Panc1 (cell line): ENCODE measurements at places on chromosomes 1 and 21. TPM values are rescaled to one million over a fixed set of nuclear protein-coding genes. Genes with fewer than 3 reads are reported as not detected.

DNA sequence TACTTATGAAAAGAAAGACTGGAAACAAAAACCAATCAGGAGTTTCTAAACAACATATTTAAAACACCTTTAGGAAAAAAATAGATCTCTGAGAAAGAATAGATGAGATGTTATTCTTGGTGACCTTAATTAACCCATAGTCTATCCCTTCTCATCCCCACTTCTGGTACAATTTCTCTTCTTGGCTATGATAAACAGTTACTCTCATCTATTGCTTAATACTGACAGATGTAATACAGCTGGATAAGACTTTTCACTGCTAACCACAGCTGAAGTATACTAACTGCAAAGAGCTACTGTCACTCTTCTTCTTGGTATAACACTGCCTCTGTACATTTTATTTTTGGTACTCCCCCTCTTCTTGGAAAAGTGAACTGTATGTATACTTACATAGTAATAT, 15.2 kb downstream of the EXTL2 start:
- no peak for DNase-seq

ASAP3 gene
- 17.9 TPM for total RNA-seq

GRCh38 chr21:42780617-42781016, 98.7 kb downstream of the WDR4 start:
- DNase-seq: no peak

RGS8 gene
- total RNA-seq: not detected

DNA sequence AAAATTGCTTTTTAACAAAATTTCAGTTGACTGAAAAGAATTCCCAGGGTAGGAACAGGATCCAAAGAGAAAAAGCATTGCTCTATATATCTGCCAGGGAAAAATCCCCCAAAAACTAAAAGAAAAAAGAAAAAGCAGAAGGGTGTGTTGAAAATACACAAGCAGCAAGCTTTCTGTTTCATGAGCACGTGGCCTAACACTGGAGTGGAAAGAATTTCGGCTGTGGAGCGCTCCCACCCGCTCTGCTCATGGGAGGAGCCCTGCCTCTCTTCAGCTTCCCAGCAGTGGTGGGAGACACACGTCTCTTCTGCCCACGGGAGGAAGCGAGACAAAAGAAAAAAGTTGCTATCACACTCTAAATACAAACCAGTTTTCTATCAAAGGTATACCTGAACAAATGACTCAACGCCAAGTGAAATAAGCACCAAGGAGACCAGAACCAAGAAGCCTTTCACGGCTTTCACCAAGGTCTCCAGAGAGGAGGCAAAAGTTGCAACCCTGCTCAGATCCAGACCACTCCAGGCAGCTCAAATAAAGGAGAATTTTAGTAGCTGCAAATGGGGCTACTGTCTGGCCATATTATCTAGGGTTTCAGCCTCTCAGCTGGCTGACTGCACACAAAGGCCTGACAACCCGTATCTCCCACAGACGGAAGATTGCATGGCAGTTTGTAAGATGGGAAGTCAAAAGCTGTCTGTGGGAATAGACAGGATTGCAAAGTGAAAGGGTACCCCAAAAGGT, 29.5 kb upstream of the ZNF496 start:
- no peak for DNase-seq

SLC25A33 gene
- 13.4 TPM for total RNA-seq

MXRA8 gene
- 96.0 TPM for total RNA-seq

DNA sequence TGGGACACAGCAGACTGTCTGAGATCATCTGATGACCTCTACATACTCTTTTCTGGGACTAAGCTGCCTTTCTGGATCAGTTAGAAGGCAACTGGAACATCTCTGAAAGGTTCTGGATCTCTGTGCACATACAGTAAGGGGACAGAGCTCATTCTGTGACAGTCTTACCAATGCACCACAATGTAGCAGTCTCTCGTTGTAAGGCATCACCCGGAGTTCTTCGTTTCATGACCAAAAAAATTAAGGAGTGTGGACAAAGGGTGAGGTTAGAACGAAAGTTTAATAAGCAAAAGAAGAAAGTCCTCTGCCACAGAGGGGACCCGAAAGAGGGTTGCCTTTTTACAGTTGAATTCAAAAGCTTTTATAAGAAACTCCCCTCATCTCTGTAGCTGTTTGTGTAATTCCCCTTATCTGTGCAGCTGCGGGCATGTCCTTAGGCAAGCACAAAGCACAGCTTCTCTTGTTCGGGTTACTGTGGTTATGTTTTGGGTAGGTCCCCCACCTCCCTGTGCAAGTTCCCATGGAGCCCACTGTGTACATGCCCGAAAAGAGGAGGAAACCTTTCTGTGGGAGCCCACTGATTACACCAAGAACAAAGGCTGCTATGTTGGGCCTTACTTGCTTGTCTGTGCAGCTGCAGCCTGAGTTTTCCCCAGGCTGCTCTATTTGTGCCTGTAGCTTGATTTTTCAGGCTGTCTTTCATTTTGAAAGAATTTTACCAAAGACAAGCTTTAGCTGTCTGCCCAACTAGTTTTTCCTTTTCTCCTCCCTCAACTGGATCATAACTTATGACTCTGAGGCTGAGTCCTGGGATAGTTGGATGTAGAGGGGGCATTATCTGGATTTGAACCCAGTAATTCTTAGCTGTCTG, 53.1 kb upstream of the CACNA1E start:
- DNase-seq: no peak

- DNase-seq: no peak
These were observed at the start of gene CD101 for GRCh38 chr1:117001254-117001927. TSS of gene CD101 (plus strand) at chr1:117001760. CDS start at chr1:117001818, 58 bp downstream.

DNA sequence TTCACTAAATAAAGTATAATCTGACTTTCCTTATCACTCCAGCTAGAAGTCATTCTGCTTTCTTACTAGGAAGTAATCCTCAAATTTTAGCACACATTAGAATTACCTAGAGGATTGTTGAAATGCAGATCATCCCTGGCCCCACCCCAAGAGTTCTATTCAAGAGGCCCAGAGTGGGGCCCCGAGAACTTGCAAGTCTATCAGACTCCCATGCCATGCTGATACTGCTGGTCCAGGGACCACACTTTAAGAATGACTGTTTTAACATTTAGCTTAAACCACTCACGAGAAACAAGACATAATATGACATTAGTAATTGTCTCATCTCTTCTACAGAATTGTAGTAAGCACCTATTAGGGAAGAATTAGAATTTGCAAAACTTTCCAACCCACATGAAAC, 7.7 kb upstream of the SYNJ1 start:
- DNase-seq: no peak

MCOLN3 gene
- total RNA-seq: 14.2 TPM

- DNase-seq: no peak
These were observed 60.9 kb downstream of the CD2 start for GRCh38 chr1:116814926-116815723.

DNA sequence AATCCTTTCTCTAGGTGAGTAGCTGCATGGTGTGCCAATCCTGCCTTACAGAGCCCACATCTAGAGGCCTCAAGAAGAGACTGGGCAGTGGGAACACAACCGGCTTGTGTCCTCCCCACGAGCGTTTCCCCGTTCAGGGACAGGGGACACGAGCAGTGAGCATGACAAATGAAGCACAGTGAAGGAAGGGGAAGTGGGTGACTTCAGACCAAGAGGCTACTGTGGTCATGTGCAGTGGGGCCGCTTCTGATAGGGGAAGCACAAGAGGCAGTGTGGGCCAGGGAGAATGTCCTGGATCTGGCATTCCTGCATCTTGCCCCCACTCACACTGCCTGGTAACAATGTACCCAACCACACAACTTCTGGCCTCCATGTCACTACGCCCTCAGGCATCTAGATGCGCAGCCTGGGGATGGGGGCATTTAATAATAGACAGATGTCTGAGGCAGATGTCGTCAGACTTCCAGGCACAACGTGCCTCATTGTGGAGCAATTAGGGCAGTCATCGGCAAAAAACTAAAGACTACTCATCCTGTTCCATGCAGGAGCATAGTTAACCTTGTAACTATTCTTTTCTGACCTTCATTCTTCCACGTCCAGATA, 155.6 kb upstream of the NBPF11 start:
- DNase-seq: no peak

DNA sequence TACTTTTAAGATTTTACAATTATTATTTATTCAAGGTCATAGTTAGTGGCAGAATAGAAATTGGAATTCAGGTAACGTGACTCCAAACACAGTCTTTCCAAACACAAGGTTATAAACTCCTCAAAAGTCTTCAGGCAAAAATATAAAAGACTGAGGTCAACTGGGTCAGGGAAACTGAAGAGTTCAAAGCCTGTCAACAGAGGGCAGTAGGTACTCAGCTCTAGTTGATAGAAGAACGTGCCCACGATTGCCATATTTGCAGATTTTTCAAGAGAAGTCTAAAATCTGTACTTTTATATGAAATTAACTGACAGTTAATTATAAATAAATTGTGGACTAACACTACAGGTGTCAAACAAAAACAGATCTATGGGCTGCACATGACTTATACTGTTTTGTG, 135.0 kb downstream of the LHX4 start:
- no peak for DNase-seq

SH2D2A gene
- total RNA-seq: 0.69 TPM

HJV gene
- total RNA-seq: not detected

DNA sequence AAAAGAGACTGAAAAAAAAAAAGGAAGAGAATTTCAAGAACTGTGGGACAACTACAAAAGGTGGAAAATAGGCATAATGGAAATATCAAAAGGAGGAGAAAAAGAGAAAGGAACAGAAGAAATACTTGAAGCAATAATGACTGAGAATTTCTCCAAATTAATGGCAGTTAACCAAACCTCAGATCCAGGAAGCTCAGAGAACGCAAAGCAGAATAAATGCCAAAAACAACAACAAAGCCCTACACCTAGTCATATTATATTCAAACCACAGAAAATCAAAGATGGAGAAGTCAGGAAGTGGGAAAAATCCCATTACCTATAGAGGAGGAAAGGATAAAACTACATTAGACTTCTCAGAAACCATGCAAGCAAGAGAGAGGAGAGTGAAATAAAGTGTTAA, 20.7 kb upstream of the AHCYL1 start:
- DNase-seq: no peak

WNT3A gene
- not detected for total RNA-seq

DNA sequence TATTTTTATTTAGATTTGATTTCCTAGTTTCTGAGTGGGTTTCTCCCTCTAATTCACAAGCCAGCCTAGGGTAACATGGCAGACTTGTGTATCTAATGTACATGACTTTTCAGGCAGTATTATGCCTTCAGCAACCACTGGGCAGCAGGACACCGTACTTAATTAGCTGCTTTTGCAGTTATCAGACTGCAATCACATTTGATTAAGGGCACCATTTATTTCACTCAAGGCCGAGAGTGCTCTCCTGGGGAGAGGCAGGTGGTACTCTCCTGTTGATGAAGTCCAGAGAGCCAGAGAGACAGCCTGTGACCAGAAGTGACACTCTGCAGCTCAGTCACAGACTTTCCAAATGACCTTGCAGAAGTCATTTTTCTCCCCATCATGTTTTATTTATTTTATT, 18.7 kb downstream of the CYYR1 start:
- no peak for DNase-seq

SPRR1B gene
- total RNA-seq: not detected

RNF186 gene
- not detected for total RNA-seq

DNA sequence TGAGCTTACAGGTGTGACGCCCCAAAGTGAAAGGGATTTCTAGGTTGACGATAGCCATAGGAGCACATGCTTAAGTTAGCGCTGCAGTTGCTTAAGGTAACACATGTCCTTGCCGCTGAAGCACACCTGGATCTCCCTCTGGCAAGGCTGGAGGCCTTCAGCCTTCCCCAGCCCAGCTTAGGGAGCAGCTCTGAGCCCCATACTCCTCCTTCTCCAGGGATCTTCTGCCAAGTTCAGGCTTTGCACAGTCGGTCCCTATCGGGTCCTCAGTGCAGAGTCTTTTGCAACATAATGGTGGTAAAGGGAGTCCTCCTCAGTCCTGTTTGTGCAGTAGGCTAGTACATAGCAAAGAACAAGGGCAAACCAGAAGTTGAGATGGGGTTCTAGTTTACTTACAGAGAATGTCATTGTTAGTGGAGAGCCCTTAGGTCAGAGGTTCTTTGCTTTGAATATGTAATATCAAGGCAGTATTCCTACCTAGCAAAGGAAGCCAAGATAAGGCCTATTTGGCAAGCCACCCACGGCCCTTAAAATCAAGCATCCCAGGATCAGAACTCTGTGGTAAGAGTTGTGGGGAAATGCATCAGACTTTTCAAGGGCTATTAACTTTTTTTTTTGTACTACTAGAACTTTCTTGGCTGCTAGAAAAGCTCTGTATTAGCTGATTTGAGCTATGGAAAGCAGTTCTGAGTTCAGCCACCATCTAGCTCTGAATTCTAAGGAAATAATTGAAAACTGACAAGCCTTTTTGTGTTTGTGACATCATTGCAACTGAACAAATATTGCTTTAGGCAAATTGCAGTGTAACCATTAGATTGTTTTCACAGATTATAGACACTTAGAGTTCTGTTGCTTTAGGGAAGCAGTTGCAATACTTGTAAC, 1.4 kb downstream of the EVA1C start:
- no peak for DNase-seq

GRCh38 chr1:26097696-26098095, 13.9 kb upstream of the PDIK1L start:
- DNase-seq: no peak

RUNX3 gene
- 0.10 TPM for total RNA-seq

- DNase-seq: no peak
These were observed 18.6 kb upstream of the LDLRAP1 start for GRCh38 chr1:25524568-25525360.

DNA sequence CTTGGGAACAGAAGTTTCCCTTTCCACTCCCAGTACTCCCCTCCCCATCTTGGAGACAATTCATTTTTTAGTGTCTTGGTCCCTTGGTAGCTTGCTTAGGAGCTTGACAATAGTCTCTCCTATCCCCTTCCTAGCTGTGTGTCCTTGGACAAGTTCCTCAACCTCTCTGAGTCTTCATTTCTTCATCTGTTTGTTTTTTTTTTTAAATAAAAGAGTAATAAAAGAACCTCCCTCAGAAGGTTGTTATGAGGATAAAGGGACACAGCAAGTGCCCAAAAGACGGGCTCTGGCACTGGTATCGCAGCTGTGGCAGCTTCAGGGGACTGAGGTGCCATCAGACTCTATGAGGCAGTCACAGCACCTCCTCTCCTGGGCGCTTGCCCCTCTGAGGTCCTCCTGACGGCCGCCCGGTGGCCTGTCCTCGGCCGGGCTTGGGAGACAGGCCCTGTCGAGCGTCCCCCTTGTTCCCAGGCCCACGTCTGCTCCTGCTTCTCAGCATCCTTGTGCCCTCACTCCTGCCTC, 689.2 kb downstream of the MATN1 start:
- no peak for DNase-seq

RAP1GAP gene
- total RNA-seq: 4.6 TPM

UQCRHL gene
- 2.6 TPM for total RNA-seq

KCNH1 gene
- total RNA-seq: not detected

- no peak for DNase-seq
These were observed 478.3 kb downstream of the COL11A1 start for GRCh38 chr1:102630041-102630440.
